Kasumi-1 (cell line): ENCODE measurements at places on chromosomes 16 and 17.
A peak's percentile ranks its signal among the peaks of the same experiment; 100 is the strongest.

GRCh38 chr17:13114601-13115031, 96.8 kb upstream of the ELAC2 start:
- peak; percentile 5 for DNase-seq

DNA sequence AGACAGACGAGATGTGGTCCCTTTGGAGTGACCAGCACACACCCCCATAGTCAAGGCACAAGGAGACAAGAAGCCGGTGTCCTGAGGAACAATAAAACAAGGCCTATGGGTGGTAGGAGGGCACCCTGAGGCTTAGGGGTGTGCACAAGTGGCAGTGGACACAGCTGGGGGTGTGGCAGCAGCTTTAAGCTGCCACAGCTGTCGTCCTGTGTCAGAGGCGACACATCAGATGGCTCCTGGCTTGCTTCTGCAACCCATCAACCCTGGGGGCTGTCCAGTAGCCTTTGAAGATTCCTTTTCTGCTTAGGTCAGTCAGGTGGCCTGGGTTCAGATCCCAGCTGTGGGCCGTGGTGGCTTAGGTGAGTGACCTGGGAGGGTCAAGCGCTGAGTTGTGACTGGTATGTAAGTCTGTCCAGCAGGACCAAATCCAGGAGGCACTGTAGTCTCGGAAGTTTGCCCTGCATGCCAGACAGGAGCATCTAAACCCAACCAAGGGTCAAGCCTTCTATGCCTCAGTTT, 15.8 kb downstream of the DRC3 start:
- DNase-seq, result no peak

- no peak for DNase-seq
These were observed 7.5 kb upstream of the TMEM101 start for GRCh38 chr17:44022246-44022645.

- DNase-seq, result no peak
These were observed 32.0 kb downstream of the COTL1 start for GRCh38 chr16:84585886-84586285.

GRCh38 chr16:79286646-79287423, 313.7 kb downstream of the MAF start:
- DNase-seq, result no peak

GRCh38 chr17:14448818-14449217, 147.9 kb downstream of the HS3ST3B1 start:
- no peak for DNase-seq

DNA sequence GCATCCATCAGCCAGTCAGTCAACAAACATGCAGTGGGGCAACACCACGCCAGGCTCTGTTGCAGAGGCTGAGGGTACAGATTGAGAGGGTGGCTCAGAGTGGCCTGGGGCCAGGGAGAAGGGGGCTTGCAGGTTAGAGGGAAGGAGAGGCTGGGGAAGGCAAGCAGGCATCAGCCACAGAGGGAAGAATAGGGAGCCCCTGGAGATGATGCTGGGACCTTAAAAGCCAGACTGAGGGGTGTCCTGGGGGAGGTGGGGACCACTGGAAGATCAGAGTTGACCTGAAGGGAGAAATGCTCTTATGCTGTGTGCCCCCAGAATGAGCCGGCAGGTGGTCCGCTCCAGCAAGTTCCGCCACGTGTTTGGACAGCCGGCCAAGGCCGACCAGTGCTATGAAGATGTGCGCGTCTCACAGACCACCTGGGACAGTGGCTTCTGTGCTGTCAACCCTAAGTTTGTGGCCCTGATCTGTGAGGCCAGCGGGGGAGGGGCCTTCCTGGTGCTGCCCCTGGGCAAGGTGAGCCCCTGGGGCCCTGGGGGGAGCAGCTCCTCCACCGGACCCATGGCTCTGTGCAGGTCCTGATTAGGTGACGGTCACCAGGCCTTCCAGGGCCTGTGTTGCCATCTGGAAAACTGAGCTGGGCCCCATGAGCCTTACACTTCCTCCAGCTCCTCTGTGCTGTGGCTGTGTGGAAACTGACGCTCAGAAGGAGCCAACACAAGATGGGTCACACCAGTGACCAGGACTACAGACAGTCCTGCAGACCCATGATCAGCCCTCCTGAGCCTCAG, 1.7 kb downstream of the CORO1A start:
- DNase-seq, result no peak

DNA sequence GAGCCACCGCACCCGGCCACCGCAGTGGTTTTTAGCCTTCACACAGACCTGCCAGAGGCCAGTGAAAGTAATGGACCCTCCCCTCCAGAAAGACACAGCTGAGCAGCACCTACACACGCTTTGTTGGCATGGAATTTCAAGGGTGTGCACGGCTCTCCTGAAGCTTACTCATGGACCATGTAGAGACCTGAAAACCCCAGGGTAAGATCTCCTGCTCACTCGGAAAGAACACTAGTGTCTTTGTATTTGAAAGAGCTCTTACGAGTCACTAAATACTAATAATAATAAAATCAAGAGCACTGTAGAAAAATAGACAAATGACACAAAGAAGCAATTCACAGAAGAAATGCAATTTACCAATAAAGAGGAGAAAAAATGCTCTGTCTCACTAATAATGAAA, 20.0 kb downstream of the SLC43A2 start:
- DNase-seq, result no peak
